Diencephalon (tissue), 1 donor: ENCODE measurements at places on chromosomes 3 and 15. TPM values are rescaled to one million over a fixed set of nuclear protein-coding genes. Genes with fewer than 3 reads are reported as not detected.

STARD9 gene
- total RNA-seq: 7.2 TPM

GP5 gene
- under 0.01 TPM for total RNA-seq

OR5K2 gene
- total RNA-seq: not detected

FRMD4B gene
- total RNA-seq: 30.7 TPM

SLC22A13 gene
- total RNA-seq: 0.69 TPM

TRH gene
- 29.1 TPM for total RNA-seq

MLF1 gene
- total RNA-seq: 72.9 TPM

KBTBD13 gene
- total RNA-seq: not detected

IL5RA gene
- total RNA-seq: 11.1 TPM

SEC22A gene
- 52.1 TPM for total RNA-seq

DNAJB8 gene
- not detected for total RNA-seq
